ENCODE measurements at places on chromosomes 3 and 15. TPM values are rescaled to one million over a fixed set of nuclear protein-coding genes. Genes with fewer than 3 reads are reported as not detected.

The LRRC34 gene
- 0.77 TPM for total RNA-seq

The GJD2 gene
- total RNA-seq = not detected

The SEMA6D gene
- 26.4 TPM for total RNA-seq

- no peaks in the 10 kb centered on the region for H3K4me1 ChIP-seq
- H3K4me3 ChIP-seq = no peak overlapping the region
- no peak for DNase-seq
- no peaks in the 10 kb centered on the region for H3K27me3 ChIP-seq
Observed at GRCh38 chr3:191268737-191269136, 60.5 kb upstream of the CCDC50 start.

- H3K4me3 ChIP-seq = no peak overlapping the region
- H3K36me3 ChIP-seq = no peaks in the 10 kb centered on the region
- no peak overlapping the region for H3K27ac ChIP-seq
- no peak for DNase-seq
- H3K4me1 ChIP-seq = no peaks in the 10 kb centered on the region
Observed at GRCh38 chr15:29142129-29142747, 127.4 kb downstream of the NSMCE3 start.

GRCh38 chr3:42140665-42141203 lies 49.6 kb downstream of the TRAK1 start:
- H3K27me3 ChIP-seq = no peaks in the 10 kb centered on the region
- no peak overlapping the region for H3K4me3 ChIP-seq
- H3K4me1 ChIP-seq = no peaks in the 10 kb centered on the region
- H3K27ac ChIP-seq = no peak overlapping the region

DNA sequence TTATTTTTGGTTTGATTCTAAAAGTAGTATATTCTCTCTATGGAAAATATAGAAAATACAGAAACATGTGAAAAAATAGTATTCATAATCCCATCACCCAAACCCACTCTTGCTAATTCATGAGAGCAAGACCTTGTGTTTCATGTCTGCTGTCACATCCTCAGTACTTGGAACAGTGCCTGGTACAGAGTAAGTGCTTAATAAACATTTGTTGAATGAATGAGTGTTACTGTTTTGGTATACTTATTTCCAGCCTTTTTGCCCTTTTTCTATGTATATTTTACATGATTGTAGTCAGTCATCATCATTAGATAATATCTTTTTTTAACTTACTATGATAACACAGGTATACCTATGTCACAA lies 59.3 kb downstream of the IL16 start:
- no peaks in the 10 kb centered on the region for H3K36me3 ChIP-seq
- H3K27me3 ChIP-seq = no peaks in the 10 kb centered on the region
- H3K4me1 ChIP-seq = no peaks in the 10 kb centered on the region
- no peak overlapping the region for H3K4me3 ChIP-seq

- DNase-seq = no peak
- H3K27me3 ChIP-seq = no peaks in the 10 kb centered on the region
Observed at GRCh38 chr3:6640907-6641306, 220.0 kb upstream of the GRM7 start.

GRCh38 chr15:94400526-94401298 lies 169.4 kb downstream of the MCTP2 start:
- DNase-seq = no peak
- H3K27me3 ChIP-seq = no peaks in the 10 kb centered on the region
- H3K36me3 ChIP-seq = no peaks in the 10 kb centered on the region
- H3K27ac ChIP-seq = no peak overlapping the region
- H3K4me1 ChIP-seq = no peaks in the 10 kb centered on the region

Measured in colonic mucosa (tissue), 4 donors.